ENCODE measurements at places on chromosomes 3 and 15.

DNA sequence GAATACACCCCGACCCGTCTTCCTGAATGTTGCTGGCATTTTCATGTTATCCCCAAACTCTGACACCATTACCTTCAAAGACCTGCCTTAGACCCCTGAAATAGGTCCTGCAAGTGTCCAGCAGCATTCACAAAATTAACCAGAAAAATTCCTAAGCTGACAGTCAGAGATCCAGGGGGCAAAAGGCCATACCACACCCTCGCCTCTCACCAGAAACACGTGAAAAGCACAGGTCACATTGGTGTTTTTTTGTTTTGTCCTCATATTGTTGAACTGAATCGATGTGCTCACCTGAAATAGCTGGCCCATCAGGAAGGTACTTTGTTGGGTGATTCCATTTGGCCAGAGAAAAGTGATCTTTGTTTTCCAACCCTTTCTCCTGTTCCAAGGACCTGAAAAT, 113.1 kb upstream of the HES1 start:
- no peak for DNase-seq

DNA sequence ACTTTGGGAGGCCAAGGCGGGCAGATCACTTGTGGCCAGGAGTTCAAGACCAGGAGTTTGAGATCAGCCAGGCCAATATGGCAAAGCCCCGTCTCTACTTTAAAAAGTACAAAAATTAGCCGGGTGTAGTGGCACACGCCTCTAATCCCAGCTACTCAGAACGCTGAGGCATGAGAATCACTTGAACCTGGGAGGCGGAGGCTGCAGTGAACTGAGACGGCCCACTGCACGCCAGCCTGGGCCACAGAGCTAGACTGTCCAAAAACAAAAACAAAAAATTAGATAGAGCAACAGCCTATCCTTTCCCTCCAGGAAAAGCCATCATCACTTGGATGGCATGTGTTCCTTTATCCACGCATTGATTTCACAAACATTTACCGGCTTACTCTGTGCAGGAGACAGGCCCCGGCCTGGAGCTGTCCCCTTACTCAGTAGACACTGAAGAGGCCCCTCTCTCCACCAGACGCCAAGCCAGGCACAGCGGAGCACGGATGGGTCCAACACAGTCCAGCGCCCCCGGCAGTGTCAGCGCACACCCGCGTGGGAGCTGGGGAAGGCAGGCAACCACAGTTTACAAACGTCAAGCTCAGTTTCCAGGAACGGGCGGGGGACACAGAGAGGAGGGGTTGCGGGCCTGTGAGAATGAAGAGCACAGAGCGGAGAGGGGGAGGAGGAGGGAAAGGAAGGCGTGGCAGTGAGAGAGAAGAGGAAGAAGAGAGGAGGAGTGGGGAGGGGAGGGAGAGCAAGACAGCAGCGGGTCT, 3.1 kb downstream of the GP5 start:
- DNase-seq, result peak; percentile 33

DNA sequence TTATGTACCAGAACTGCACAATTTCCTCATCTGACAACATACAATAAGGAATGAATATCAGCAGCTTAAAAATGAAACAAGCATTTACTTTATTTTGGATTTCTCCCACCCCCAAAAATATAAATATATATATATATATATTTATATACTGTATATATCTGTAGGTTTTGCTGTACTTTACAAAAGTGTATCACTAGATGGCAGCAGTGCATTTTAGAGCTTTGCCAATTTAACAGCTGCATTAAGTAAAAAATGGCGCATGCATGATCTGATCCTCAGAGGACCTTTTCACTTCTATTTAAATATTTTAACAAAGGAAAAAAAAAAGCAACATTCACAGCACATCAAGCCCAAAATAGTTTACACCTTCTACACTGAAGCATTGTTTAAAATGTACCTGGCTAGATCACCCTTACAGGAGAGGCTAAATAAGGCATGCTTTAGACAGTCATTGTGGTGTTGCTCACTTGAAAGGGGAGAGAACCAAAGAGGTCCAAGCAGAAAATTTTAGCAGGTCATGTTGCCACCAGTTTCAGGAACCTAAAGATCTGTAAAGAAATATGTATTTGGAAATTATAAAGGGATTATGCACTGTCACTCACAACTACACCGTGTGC, 72.6 kb downstream of the NPTN start:
- no peak for DNase-seq

DNA sequence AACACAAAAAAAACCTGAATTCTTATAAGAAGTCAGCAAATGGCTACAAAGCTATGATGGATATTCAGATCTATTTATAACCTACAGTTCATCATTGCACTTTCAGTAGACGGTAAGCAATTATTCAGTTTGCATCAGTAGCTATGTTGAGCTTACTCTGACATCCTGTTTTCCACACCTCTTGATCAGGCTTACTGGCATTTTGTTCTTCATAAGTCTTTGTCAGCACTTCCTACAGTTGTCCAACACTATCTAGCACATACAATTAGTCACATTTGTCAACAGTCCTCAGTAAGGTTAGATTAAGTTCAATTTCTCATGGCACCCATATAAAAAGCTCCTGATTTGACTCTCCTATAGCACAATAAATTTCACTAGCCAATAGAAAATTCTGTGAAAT, 71.2 kb upstream of the ST3GAL6 start:
- DNase-seq, result no peak

GRCh38 chr15:67296188-67296587, 41.6 kb downstream of the IQCH start:
- no peak for DNase-seq

DNA sequence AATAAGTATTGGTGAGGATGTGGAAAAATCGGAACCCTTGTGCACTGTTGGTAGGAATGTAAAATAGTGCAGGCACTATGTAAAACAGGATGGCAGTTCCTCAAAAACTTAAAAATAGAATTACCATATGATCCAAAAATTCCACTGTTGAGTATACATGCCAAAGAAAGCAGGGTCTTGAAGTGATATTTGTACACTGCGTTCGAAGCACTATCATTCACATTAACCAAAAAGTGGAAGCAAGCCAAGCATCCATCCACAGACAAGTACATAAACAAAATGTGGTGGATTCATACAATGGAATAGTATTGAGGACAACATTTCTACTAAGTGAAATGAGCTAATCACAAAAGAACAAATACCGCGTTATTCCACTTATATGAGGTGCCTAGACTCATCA, 200.7 kb downstream of the TJP1 start:
- no peak for DNase-seq

DNA sequence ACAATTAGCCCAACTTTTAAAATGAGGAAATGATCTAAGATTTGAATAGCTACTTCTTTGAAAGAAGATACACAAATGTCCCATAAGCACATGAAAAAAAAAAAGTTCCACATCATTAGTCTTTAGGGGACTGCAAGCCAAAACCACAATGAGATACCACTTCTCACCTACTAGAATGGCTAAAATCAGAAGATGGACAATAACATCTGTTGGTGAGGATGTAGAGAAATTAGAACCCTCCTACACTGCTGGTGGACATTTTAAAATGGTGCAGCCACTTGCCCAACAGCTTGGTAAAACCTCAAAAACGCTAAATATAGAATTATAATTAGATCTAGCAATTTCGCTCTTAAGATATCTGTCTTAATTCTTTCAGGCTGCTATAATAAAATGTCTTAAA, 77.1 kb downstream of the MEX3B start:
- DNase-seq, result no peak

GRCh38 chr3:16546186-16547010, 32.9 kb upstream of the RFTN1 start:
- DNase-seq, result no peak

GRCh38 chr15:52082197-52083036, 30.2 kb downstream of the BCL2L10 start:
- DNase-seq, result no peak

- no peak for DNase-seq
Measured at GRCh38 chr15:41944313-41944940, 27.9 kb downstream of the EHD4 start.

GRCh38 chr3:69855436-69856162, 116.3 kb downstream of the MITF start:
- DNase-seq, result no peak

DNA sequence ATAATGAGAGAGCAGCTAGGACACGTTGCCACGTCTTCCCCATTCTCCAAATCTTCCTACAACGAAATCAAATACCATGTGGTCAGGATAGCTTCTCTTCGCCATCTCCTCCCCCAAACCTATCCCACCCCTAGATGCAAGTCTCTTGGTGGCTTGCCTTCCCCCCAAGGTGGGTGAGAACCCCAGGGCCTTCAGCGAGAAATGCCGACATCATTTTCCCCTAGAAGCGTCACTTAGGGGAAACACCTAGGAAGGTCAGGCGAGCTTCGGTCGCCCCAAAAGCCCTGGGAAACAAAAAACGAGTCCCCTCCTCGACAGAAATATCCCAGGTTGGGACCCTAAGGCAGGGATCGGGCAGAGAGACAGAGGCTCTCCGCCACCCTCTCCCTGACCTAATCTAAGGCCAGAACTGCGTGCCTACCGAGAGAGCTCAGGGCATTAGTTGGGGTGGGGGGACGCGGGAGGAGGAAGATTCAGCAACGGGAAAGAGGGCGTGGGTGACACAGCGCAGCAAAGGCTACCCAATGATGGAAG, 502 bp downstream of the DPH3 start:
- no peak for DNase-seq

DNA sequence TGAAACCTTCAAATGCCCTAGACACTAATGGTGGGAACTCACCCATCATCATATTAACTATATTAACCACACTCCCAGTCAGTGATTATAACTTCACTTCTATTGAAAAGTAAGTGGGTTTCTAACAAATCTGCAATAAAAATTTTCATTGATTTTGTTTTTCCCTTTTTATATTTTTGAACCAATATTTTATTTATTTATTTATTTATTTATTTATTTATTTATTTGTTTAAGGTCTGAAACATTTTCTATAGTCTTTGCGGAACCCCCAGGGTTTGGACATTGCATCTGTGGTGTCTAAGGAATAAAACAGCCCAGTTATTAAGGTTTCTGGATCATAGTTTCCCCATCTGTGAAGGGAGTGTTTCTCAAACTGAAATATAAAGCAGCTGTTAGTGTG, 16.2 kb upstream of the PLCL2 start:
- no peak for DNase-seq

GRCh38 chr3:104392327-104392726, 974.4 kb upstream of the ALCAM start:
- DNase-seq, result no peak

DNA sequence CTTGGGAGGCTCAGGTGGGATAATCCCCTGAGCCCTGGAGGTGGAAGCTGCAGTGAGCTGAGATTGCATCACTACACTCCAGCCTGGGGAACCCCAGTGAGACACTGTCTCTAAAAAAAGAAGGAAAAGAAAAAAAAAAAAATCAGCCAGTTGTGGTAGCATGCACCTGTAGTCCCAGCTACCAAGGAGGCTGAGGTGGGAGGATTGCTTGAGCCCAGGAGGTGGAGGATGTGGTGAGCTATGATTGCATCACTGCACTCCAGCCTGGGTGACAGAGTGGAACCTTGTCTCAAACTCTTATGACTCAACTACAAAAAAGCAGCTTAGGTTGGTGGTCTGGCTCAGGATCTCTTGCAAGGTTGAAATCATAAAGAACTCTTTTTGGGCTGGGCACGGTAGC, 19.3 kb upstream of the GPX1 start:
- no peak for DNase-seq

DNA sequence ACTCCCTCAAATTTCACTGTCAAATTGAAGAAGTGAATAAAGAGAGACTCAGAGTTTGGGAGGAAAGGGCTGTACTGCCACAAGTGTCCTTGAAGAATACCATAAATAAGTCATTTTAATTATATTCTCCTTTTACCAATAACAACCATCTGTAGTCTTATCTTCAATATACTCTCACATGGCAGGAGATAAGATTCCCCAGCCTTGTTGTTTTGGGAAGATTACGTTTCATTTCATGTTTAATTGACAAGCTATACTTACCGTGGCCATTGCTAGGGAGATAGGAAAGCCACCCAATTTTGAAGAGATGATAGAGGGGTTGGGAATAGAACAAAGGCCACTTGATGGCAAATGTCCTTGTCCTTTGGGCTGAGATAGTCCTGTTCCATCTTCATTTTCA, 2.3 kb downstream of the MINDY4B start:
- no peak for DNase-seq

- DNase-seq, result no peak
Measured at GRCh38 chr3:83523470-83524073, 1435.2 kb upstream of the CADM2 start.

DNA sequence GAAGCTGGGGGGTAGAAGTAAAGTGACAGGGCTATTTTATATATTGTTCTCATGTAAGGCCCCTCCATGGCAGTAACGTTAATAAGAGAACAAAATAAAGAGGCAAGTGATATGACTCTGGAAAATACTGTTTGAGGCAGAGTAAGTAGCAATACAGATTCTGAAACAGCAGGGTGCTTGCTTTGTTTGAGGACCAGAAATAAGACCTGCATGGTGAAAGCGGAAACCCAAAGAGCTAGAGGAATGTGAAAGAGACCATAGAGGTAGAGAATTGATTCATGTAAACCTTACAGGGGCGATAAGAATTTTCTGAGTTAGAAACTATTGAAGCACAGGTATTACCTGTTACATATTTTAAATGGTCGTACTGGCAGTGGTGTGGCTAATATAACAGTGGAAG, 1517.1 kb downstream of the SI start:
- no peak for DNase-seq

DNA sequence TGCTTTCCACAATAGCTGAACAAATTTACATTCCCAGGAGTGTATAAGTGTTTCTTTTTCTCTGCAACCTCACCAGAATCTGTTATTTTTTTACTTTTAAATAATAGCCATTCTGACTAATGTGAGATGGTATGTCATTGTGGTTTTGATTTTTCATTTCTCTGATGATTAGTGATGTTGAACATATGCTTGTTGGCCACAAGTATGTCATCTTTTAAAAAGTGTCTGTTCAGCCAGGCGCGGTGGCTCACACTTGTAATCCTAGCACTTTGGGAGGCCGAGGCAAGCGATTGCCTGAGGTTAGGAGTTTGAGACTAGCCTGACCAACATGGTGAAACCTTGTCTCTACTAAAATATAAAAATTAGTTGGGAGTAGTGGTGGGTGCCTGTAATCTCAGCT, 619.3 kb downstream of the SI start:
- DNase-seq, result no peak

DNA sequence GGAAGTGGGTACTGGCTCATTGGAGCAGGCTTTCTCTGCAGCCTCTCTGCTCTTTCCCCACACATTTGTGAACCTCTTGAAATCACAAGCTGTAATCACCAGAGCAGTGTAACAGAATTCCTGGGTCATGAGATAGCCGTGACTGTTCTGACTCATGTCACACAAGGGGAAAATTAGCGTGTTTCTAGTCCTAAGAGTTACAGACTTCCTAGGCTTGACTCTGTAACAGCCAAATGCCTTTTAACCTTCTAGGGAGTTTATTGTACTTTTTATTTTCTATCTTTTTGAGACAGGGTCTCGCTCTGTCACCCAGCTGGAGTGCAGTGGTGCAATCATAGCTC, 54.7 kb upstream of the TRAK1 start:
- DNase-seq, result no peak

DNA sequence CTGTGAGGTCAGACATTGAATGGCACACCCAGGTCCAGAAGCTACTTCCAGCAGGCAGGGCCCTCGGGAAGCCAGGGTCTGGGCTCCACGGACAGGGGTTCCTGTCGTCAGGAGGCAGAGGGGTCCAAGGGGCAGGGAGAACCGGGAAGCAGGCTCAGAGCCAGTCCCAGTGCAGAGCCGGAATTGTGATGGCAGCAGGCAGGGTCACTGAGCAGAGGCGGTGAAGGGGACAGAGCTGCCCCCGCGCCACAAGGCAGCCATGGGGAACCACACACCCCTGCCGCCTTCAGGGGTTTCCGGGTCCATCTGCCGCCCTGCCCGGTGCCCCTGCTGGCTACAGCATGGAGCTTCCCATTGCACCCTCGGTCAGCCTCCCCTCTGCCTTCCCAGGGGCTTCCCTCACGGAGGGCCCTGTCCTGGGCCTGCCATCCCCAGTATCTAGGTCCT, 136.9 kb downstream of the NSMCE3 start:
- DNase-seq, result no peak

Data from activated CD8-positive, alpha-beta memory T cell treated with anti-CD3 and anti-CD28 coated beads for 1 hour (primary cell).